ENCODE measurements at places on chromosomes 12 and 14. TPM values are rescaled to one million over a fixed set of nuclear protein-coding genes. Genes with fewer than 3 reads are reported as not detected.
A peak's percentile ranks its signal among the peaks of the same experiment; 100 is the strongest.

Gene TAMALIN
- total RNA-seq: 0.29 TPM

Gene P3H3
- 24.4 TPM for total RNA-seq

Gene PITPNM2
- 5.6 TPM for total RNA-seq

- H3K4me3 ChIP-seq: no peak overlapping the region
- H3K4me1 ChIP-seq: peaks cover 25% of the 10 kb centered on the region
- no peaks in the 10 kb centered on the region for H3K36me3 ChIP-seq
- no peak overlapping the region for H3K27ac ChIP-seq
- peaks cover 28% of the 10 kb centered on the region for H3K27me3 ChIP-seq
These were observed 44.6 kb downstream of the CCDC177 start for GRCh38 chr14:69530095-69530494.

DNA sequence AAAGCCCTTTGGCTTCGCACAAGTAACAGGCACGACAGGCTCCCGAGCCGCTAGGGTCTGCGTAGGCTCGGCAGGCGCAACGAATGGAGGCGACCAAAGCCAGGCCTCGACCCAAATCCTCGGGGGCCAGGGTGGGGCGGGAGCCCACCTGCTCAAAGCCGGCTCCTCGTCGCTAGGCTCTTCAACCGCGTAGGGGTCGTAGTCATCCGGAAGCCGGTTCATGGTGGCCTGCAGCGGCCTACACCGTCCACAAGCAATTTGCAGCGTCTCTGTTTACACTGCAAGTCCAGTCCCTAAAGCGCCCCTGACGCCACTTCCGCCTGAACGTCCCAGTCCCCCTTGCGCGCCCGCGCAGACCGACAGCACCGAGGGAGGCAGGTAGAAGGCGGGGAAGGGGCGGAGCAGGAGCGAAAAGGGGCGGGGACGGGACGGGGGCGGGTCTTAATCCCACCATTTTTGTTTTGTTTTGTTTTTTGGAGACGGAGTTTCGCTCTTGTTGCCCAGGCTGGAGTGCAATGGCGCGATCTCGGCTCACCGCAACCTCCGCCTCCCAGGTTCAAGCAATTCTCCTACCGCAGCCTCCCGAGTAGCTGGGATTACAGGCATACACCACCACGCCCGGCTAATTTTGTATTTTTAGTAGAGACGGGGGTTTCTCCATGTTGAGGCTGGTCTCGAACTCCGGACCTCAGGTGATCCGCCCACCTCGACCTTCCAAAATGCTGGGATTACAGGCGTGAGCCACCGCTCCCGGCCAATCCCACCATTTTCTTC lies at the start of gene EAPP:
EAPP (minus strand) TSS at position 295 of the 774 bp plus-strand sequence; CDS start at position 222, 73 bp downstream.
- H3K27me3 ChIP-seq: no peaks in the 10 kb centered on the region
- 0 out of 2 replicates have a peak, but pooled peaks cover 3% of the 10 kb centered on the region for H3K36me3 ChIP-seq
- DNase-seq: peak; percentile 98

- no peak overlapping the region for H3K4me3 ChIP-seq
- no peaks in the 10 kb centered on the region for H3K27me3 ChIP-seq
- H3K27ac ChIP-seq: peak overlapping the region; percentile 63
- peak; percentile 51 for DNase-seq
- H3K36me3 ChIP-seq: no peaks in the 10 kb centered on the region
These were observed 1.9 kb upstream of the KRT79 start for GRCh38 chr12:52836042-52836466.

GRCh38 chr12:113271853-113272561 lies 50.7 kb downstream of the TPCN1 start:
- no peak overlapping the region for H3K27ac ChIP-seq
- no peaks in the 10 kb centered on the region for H3K36me3 ChIP-seq
- H3K4me1 ChIP-seq: no peaks in the 10 kb centered on the region
- H3K4me3 ChIP-seq: no peak overlapping the region
- H3K27me3 ChIP-seq: no peaks in the 10 kb centered on the region
- no peak for DNase-seq

DNA sequence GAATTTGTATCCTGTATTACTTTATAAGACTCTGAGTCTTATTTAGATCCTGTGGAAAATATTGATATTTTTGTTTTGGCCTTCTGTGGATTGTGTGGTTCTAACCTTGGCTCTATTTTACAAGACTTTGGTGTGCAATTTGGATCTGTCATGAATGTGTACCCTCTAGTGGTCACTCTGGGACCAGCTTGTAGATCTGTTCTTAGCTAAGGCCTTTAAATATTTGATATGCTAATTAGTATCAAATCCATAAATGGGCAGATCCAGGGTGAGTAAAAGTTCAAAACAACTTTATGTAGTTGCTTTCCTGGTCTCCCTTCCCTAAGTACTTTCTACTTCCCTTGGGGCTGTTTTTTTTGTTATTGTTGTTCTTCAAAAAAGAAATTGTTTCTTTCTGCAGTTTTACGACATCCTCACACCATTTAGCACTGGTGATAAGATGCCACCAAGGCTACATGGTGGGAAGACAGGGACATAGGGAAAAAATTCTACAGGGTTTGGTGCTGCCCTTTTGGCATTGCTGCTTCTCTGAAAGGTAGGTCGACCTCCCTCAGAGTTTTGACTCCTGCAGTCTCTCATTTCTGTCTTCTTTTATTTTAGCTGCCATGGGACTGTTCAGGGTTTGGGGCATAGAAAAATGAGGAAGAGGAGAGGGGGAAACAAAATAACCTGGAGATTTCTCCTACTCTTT lies 238.5 kb downstream of the GPHN start:
- no peaks in the 10 kb centered on the region for H3K36me3 ChIP-seq
- no peak overlapping the region for H3K4me3 ChIP-seq
- peak; percentile 71 for DNase-seq
- no peak overlapping the region for H3K27ac ChIP-seq

- no peaks in the 10 kb centered on the region for H3K4me1 ChIP-seq
- H3K27ac ChIP-seq: no peak overlapping the region
- H3K36me3 ChIP-seq: peaks cover 30% of the 10 kb centered on the region
These were observed 23.5 kb upstream of the C12orf50 start for GRCh38 chr12:88052686-88053085.

DNA sequence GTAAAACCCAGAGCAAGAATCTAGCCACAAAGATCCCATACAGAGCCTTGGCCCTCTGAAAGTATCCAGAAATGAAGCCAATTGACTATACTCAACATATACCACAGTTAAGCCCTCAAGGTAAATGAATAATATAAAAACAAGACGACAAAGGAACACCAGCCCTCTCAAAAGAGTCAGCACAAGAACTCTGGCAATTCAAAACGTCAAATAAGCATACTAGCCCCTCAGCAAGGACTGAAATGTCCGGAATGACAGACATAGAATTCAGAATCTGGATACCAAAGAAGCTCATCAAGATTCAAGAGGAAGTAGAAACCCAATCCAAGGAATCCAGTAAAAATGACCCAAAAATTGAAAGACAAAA lies 49.9 kb downstream of the GTF2A1 start:
- no peak for DNase-seq
- peak overlapping the region; percentile 88 for H3K27ac ChIP-seq
- H3K4me1 ChIP-seq: peaks cover 14% of the 10 kb centered on the region
- H3K4me3 ChIP-seq: peak overlapping the region; percentile 92

DNA sequence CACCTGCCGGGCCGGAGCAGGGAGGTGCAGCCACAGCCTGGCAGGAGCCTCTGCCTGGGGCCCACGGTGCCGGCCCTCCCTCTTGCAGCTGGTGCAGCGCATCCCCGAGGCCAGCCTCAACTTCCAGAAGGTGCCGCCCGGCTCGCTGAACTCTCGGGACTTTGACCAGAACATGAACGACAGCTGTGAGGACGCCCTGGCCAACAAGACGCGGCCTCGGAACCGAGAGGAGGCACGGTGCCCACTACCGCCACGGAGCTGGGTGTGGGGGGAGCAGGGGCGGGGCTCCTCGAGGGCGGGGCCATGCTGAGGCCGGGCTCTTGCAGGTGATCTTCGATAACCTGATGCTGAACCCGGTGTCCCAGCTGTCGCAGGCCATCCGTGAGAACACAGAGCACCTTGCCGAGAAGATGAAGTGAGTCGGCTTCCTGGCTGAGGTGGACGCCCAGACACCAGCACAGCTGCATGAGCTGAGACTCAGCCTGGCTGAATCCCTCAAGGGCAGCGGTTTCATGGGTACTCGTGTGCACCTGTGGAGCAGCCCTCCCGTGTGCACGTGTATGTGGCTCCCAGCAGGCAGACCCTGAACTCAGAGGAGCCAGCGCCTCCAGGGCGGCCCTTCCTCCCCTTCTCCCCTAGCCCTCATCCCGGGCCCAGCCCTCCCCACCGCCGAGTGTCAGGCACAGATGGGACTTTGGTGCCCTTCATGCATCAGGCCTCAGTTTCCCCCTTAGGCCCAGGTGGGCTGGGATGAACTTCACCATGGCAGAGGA lies 28.6 kb downstream of the CEP170B start:
- no peak overlapping the region for H3K27ac ChIP-seq
- no peaks in the 10 kb centered on the region for H3K27me3 ChIP-seq
- H3K4me1 ChIP-seq: no peaks in the 10 kb centered on the region
- no peak overlapping the region for H3K4me3 ChIP-seq
- no peak for DNase-seq
- peaks cover 7% of the 10 kb centered on the region for H3K36me3 ChIP-seq

- H3K27ac ChIP-seq: no peak overlapping the region
- H3K27me3 ChIP-seq: no peaks in the 10 kb centered on the region
- no peak overlapping the region for H3K4me3 ChIP-seq
- DNase-seq: peak; percentile 9
These were observed 451.3 kb upstream of the USP15 start for GRCh38 chr12:61808856-61809255.

GRCh38 chr12:68521848-68522502 lies 88.7 kb upstream of the RAP1B start:
- H3K4me3 ChIP-seq: peak overlapping the region; percentile 56
- no peaks in the 10 kb centered on the region for H3K27me3 ChIP-seq
- no peak for DNase-seq
- H3K4me1 ChIP-seq: peaks cover 13% of the 10 kb centered on the region
- H3K36me3 ChIP-seq: no peaks in the 10 kb centered on the region
